ENCODE measurements at places on chromosomes 4 and X.

- no peak for DNase-seq
Measured at GRCh38 chrX:154321152-154321551, 25.6 kb downstream of the TKTL1 start.

DNA sequence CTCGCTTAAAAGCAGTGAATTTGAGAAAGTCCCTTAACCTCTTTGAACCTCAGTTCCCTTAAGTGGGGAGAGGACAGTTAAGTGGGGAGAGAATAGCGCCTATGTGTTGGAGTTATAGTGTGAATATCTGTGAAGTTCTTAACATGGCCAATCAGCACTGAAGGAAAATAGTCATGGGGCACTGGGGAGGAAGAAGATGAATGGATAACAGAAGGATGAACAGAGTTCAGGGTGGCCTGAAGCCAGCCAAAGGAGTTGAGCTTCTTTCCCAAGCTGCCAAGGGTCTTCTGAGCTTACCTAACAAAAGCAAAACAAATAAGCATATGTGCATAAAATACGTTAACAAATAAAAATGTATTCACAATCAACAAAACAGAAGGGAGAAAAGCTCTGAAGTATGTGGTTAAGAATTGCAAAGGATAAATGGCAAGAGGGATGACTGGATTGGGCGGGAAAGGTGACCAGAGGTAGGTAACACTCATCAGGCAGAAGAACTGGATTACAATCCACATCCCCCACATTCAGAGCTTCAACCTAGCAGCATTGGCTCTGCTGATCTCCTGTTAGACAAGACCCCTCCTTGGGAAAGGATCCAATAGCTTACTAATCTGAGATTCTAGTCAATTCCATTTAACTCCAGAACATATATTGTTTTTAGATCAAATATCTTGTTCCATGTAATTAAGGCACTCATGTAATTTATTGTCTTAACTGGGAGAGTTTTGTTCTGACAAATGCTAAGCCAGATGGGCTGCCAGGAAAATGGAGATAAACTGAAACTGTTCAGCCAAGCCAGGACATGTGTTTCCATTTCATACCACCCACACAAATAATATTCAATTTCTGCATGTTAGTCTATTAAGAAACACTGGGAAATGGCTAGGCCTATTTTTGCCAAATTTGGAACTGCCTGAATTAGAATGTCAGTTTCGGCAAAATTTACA, 221.2 kb downstream of the LDB2 start:
- no peak for DNase-seq

DNA sequence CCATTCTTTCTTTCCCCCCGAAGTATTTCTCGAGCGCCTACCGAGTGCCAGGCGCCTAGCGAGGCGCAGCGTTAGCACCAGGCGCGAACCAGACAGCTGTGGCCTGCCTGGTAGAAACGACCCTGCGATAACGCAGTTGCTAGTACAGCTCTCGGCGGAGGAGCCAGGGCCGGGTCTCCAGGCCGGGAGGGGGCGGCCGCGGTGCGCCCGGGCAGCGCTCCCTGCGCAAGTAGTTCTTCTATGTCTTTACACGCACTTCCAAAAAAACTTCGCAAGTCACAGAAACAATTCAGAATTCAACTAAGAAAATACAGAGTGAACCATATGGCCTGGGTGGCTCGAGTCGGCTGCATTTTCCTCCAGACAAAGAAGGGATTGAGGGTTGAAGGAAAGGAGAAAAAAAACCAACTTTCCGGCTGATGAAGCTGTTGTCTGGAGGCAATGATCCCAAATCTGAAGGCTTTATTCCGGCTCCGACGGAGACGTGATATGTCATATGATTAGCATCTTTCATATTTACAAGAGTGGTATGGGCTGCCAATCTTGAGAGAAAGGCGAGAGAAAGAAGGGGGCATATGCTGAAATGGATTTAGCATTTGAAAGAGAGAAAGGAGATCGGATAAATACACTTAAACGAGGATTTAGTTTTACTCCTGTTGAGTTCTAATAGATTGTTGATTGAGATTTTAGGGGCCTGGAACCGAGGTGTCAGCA, 7.2 kb upstream of the NEUROG2 start:
- no peak for DNase-seq

- no peak for DNase-seq
Measured at GRCh38 chr4:109649872-109650271, 53.4 kb downstream of the CASP6 start.

- DNase-seq: peak; percentile 68
Measured at GRCh38 chrX:155056877-155057792, 13.8 kb downstream of the CMC4 start.

DNA sequence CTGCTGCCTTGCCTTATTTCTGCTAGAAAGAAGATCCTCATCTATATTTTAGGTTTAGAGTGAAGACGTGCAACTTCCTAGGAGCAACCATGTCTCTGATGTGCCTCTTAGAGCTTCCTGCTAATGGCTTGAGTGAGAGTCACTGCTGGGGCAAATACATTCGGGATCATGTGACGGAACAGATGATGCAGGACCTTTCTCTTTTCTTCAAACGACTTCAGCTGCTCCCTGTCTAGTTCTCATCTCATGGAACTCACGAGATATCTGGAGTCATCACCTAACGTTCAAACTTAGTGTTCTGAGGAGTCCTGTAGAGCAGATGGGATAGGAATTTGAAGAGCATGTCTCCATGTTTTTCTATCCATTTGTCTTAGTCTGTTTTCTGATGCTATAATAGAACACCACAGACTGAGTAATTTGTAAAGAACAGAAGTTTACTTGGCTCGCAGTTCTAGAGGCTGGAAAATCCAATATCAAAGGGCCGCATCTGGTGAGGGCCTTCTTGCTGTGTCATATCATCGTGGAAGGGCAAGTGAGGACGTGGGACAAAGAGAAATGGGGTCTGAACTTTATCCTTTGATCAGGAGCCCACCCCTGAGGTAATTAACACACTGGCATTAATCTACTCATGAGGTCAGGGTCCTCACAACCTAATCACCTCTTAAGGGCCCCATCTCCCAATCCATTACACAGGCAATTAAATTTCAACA, 43.5 kb upstream of the SCRG1 start:
- no peak for DNase-seq

GRCh38 chrX:7307720-7308119, 159.8 kb upstream of the PUDP start:
- DNase-seq: no peak

DNA sequence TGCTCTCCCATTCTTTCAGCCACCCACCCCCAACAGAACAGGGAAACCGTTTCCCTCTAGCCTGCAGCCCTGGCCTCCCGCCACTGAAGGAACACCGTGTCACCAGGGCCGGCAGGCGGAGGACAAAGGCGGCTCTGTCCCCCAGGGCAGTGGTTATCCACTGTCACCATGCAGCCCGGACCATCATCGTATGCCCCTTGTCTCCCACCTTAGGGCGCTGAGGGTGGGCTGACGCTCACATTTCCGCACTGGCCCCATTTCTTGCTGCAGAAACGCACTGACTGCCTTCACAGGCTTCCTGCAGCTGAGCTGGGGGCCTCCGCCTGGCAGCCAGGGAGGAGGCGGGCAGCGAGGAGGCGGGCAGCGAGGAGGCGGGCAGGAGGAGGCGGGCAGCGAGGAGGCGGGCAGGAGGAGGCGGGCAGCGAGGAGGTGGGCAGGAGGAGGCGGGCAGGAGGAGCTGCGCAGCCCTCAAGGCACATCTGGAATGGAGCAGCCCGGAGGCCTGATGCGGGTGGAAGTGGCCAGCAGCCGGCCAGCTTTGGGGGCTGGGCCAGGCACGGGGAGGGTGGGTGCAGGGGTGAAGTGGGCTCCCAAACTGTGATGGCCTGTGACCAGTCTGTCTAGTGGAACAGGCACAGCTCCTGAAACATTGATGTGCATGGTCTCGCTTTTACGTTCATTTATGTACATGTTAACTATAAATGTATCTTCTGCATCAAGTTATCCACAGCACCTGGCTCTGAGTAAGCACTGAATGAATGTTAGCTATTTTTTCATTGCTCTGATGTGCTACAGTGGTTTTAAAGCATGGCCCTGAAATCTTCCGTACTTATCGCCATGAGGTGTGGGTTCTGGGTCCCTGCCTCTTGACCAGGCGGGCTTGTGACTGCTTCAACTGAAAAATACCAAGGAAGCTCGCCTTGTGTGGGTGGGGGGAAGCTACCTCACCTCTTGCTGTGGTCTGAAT, 20.6 kb upstream of the KIAA0232 start:
- peak; percentile 83 for DNase-seq

- no peak for DNase-seq
Measured at GRCh38 chr4:116469582-116469981, 615.8 kb downstream of the TRAM1L1 start.

DNA sequence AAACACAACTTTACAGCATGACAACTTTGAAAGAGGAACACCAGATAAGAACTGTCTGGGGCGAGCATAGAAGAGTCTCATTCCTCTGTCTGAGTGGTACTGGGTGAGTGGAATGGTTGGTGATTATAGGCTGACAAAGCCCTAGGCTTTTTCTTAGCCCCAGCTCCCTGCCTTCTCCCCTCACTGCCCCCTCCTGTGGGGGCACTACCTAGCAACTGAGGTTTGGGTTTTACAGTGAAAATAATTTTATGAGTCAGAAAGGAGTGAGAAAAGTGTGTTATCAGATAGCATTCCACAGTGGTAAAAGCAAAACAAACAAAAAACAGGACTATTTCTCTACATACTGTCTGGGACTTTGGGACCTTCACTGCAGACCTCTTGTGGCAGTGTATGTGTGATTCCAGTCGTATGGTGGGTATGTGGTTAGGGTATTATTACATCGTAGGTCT, 10.5 kb upstream of the TMEM165 start:
- no peak for DNase-seq

- no peak for DNase-seq
Measured at GRCh38 chr4:2619459-2619858, 83.0 kb downstream of the FAM193A start.

GRCh38 chrX:25049357-25049756, 33.6 kb upstream of the ARX start:
- no peak for DNase-seq

- no peak for DNase-seq
Measured at GRCh38 chrX:141814213-141814857, 23.8 kb upstream of the MAGEC3 start.

DNA sequence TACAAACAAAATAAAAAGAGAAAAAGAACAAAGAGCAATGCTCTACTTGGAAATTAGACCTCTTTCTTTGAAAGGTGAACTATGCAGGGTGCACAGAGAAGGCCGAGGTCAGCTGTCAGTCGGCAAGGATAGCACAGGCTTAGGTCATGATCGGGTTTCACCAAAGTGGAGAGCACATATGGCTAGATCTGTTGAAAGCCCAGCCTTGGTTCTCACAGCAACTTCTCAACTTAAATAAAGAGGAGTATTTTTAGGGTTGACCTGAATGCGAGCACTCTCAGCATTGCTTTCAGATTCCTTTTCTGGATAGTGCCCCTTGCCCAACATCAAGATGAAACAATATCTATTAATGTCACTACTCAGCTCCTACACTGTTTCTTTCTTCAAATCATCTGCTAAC, 122.9 kb upstream of the GPC4 start:
- no peak for DNase-seq

- no peak for DNase-seq
Measured at GRCh38 chr4:25103418-25103817, 56.8 kb downstream of the SEPSECS start.

DNA sequence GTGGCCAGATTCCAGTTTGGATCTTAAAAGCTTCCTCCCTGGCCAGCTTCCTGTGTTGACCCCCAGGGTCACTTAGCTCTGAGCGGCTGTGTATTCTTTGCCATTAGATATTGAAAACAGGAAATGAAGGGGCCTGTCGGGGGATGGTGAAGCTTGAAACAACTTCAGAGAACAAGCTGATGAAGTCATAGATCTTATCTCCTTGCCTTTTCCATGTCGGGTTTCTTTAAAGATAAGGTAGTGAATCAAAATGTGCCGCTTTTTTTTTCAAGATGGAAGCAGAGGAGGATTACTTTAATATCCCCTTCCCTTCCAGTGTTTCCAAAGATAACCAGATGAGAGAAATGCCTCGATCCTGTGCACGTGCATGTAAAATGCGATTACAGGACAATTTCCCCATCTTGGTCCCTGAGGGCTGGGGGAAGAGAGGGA, 508.5 kb downstream of the MID1IP1 start:
- no peak for DNase-seq

DNA sequence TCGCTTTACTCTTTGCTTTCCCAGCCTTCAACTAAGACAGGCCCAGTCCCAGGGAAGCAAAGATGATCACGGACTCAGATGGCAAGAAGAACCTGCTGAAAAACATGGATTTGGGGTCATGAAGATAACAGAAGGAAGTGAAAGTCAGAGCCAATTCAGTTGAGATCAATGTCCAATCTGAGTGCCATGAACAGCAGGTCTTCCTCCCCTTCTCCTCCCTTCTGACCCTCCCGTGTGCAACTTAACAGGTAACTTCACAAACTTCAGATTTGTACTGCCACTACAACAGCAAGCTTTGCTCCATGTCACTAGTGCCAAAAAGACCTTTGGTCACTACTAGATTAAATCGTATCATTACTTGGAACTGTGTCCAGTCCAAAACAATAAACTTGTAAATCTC, 15.5 kb upstream of the SGMS2 start:
- no peak for DNase-seq

DNA sequence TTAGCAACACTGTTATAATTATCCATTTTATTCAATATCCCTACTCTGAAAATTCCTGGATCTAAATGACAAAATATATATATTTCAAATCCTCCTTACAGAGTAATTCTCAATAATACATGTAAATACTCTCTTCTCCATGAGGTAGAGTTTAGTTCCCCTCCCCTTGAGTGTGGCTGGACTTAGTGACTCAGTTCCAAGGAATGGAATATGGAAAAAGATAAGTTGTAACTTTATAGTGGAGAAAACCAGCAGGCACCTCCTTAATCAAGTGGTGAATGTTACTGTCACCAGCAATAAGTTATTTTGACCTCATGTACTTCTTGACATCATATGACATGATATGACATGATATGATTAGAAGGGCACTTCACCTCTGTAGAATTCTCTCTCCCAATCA, 302.0 kb downstream of the RAB28 start:
- no peak for DNase-seq

GRCh38 chr4:76153356-76153755, 5.2 kb upstream of the NUP54 start:
- no peak for DNase-seq

GRCh38 chr4:108168671-108169523, at the start of gene LEF1:
LEF1 (minus strand) TSS chr4:108168932; CDS start chr4:108167767, 1,165 bp downstream.
- no peak for DNase-seq

- no peak for DNase-seq
Measured at GRCh38 chr4:85409251-85409650, 65.7 kb upstream of the ARHGAP24 start.

GRCh38 chrX:38052096-38052495, 45.7 kb downstream of the SYTL5 start:
- no peak for DNase-seq

DNA sequence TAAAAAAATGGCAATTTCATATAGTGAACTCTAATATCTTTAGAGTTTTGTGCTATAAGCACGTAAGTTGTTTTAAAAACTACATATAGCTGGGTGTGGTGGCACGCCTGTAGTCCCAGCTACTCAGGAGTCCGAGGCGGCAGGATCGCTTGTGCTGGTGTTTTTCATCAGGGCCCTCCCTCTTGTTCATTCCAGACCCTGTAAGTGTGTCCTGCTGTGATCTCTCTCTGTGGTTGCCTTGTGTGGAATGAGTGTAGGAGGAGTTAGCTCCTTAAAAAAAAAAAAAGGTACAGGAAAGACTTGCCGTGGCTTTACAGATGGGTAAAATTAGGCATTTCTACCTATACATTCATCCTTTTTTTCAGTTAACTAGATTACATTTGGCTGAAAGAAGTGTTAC, 35.4 kb downstream of the RBBP7 start:
- DNase-seq: no peak

Data from dorsolateral prefrontal cortex (tissue), 122 donors.